Uterus (tissue), 4 donors: ENCODE measurements at places on chromosomes 5 and 9. TPM values are rescaled to one million over a fixed set of nuclear protein-coding genes. Genes with fewer than 3 reads are reported as not detected.
A peak's percentile ranks its signal among the peaks of the same experiment; 100 is the strongest.

- no peak for DNase-seq
- peak overlapping the region; percentile 34 for H3K4me3 ChIP-seq
- H3K36me3 ChIP-seq = no peaks in the 10 kb centered on the region
- peak overlapping the region; percentile 67 for H3K27ac ChIP-seq
- H3K4me1 ChIP-seq = no peaks in the 10 kb centered on the region
These were observed 485 bp upstream of the HABP4 start for GRCh38 chr9:96449523-96449844.

- H3K36me3 ChIP-seq = no peaks in the 10 kb centered on the region
- H3K4me1 ChIP-seq = no peaks in the 10 kb centered on the region
- H3K27ac ChIP-seq = no peak overlapping the region
These were observed 68.2 kb upstream of the RAD23B start for GRCh38 chr9:107214915-107215314.

DNA sequence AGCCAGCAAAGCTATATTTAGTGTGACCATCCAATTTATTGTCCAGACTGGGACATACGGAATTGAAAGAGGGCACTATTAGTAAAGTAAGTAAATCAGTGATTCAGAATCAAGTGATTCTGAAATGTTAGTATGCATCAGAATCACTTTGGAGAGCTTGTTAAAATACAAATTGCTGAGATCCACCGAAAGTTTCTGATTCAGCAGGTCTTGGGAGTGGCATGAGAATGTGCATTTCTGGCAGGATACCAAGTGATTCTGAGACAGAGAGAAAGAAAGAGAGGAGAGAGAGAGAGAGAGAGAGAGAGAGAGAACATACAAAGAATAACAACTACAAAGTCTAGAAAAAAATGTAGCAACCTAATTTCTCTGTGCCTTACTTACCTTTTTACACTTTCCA, 65.4 kb upstream of the ASTN2 start:
- no peaks in the 10 kb centered on the region for H3K27me3 ChIP-seq
- H3K36me3 ChIP-seq = no peaks in the 10 kb centered on the region
- H3K4me1 ChIP-seq = no peaks in the 10 kb centered on the region
- no peak overlapping the region for H3K27ac ChIP-seq
- no peak for DNase-seq

DNA sequence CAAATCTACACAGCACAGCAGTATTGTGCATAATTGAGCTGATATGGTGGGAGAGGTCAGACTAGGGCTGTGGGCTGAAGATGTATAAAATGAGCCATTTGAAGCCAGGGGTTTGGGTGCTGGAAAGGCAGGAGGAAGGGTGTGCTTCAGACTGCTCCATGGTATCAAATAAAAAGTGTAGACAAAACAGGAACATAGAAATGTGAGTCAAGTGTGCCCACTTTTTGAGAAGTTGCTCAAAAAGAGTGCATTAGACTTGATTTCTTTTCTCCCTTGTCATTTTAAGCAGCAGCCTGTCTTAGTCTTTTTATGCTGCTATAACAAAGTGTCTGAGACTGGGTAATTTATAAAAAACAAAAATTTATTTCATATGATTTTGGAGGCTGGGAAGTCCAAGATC, 55.8 kb upstream of the ZFAND5 start:
- no peaks in the 10 kb centered on the region for H3K36me3 ChIP-seq
- H3K27ac ChIP-seq = no peak overlapping the region
- H3K4me3 ChIP-seq = no peak overlapping the region
- no peak for DNase-seq
- H3K4me1 ChIP-seq = no peaks in the 10 kb centered on the region
- H3K27me3 ChIP-seq = no peaks in the 10 kb centered on the region

- H3K27me3 ChIP-seq = no peaks in the 10 kb centered on the region
- peak overlapping the region; percentile 60 for H3K27ac ChIP-seq
- H3K4me3 ChIP-seq = no peak overlapping the region
- H3K4me1 ChIP-seq = peaks cover 5% of the 10 kb centered on the region
- no peak for DNase-seq
These were observed 78.8 kb downstream of the GNAQ start for GRCh38 chr9:77952635-77953328.

- no peaks in the 10 kb centered on the region for H3K36me3 ChIP-seq
- H3K4me1 ChIP-seq = peaks cover 16% of the 10 kb centered on the region
- H3K27me3 ChIP-seq = no peaks in the 10 kb centered on the region
- H3K4me3 ChIP-seq = peak within 1 kb of the TSS; percentile 88
These were observed at the start of gene RC3H2 for GRCh38 chr9:122904823-122905710. Gene RC3H2 (minus strand): TSS chr9:122905359. CDS start chr9:122897509, 7,850 bp downstream.

GRCh38 chr5:116578676-116579075, 4.1 kb upstream of the SEMA6A start:
- no peak for DNase-seq
- H3K4me1 ChIP-seq = no peaks in the 10 kb centered on the region
- H3K27ac ChIP-seq = no peak overlapping the region
- no peaks in the 10 kb centered on the region for H3K36me3 ChIP-seq

DNA sequence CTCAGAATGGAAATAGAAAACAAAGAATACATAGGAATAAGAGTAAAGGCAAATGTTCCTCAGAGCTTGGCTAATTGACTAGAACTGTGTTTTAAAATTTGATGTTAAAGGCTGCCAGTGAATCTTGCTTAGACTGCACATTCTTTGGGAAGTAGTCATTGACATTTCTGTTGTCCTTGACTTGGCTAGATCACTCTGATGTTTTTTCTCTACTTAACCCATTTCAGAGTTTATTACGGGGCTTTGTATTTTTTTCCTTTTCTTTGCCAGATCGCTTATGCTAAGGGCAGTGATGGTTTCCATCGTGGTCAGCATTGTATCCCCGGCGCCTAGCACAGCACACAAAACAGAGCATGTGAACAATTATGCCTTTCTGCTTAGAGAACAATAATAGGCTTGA, 1126.7 kb upstream of the CDH9 start:
- H3K4me1 ChIP-seq = no peaks in the 10 kb centered on the region
- no peaks in the 10 kb centered on the region for H3K36me3 ChIP-seq
- H3K4me3 ChIP-seq = no peak overlapping the region
- no peak for DNase-seq

- no peak overlapping the region for H3K4me3 ChIP-seq
- no peak overlapping the region for H3K27ac ChIP-seq
- no peaks in the 10 kb centered on the region for H3K36me3 ChIP-seq
- DNase-seq = no peak
- H3K27me3 ChIP-seq = no peaks in the 10 kb centered on the region
- no peaks in the 10 kb centered on the region for H3K4me1 ChIP-seq
These were observed 5.0 kb upstream of the UNC13B start for GRCh38 chr9:35156781-35157180.

- no peaks in the 10 kb centered on the region for H3K27me3 ChIP-seq
- H3K4me3 ChIP-seq = no peak overlapping the region
- H3K36me3 ChIP-seq = no peaks in the 10 kb centered on the region
These were observed 69.4 kb downstream of the TNPO1 start for GRCh38 chr5:72885824-72886223.

DNA sequence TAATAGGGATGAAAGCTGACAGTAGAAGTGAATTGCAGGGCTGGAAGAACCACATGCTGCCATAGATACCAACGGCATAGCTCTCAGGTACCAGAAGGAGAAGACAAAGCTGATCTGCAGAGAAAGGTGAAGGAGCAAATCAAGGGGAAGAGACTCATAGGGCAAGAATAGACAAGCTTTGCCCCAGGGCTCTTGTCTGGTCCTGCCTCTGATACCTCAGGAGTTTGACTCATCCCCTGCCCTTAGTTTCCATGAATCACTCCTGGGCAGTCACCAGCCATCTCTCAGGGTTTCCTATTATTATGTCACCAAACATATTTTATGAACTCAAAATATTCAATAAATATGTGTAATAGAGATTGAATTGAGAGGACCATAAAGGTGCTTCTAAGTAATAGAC, 800.9 kb downstream of the DNAH5 start:
- no peak for DNase-seq
- no peaks in the 10 kb centered on the region for H3K4me1 ChIP-seq
- no peak overlapping the region for H3K4me3 ChIP-seq
- no peak overlapping the region for H3K27ac ChIP-seq

The DDX4 gene
- not detected for total RNA-seq

The ZNF454 gene
- 8.4 TPM for total RNA-seq

The CCNI2 gene
- total RNA-seq = not detected

The WNK2 gene
- total RNA-seq = 23.5 TPM

The ETF1 gene
- 103 TPM for total RNA-seq

The CCL27 gene
- not detected for total RNA-seq

The DRD1 gene
- not detected for total RNA-seq

The LCN9 gene
- total RNA-seq = not detected

The CCDC192 gene
- 1.3 TPM for total RNA-seq
